ENCODE measurements at places on chromosomes 7 and 10.
A peak's percentile ranks its signal among the peaks of the same experiment; 100 is the strongest.

DNA sequence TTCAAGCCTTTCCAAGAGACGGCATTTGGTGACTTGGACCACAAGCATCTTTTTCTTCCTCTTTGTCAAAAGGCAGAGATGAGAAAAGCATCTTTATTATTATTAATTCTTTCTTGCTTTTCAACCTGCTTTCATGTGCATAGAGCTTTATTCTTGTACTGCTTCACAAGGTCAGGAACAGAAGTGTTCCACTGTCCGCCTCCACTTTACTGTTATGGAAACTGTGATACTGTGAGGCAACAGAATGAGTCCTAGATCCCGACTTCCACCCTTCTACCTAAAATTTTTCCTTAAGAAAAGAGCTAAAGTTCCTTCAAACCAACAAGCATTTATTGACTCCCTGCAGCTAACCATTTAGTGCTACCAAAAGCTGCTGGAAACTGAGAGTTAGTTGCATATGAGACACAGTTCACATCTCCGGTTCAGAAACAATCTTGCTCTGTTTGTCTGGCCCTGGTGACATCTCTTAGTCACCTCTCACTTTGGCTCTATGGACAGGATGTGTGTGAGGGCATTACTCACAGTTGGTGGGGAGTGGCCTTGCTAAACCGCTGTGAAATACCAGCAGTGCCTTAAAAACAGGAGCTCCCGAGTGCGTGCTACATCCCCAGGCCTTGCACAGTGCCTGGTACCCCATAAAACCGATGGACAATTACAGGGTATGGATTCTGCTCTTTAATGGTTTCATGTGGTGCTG lies 77.1 kb upstream of the TRIL start:
- DNase-seq: peak; percentile 84

GRCh38 chr7:42677751-42678699 lies 233.8 kb downstream of the C7orf25 start:
- peak; percentile 99 for DNase-seq

GRCh38 chr10:84762754-84763394 lies 434.5 kb downstream of the CCSER2 start:
- no peak for DNase-seq

DNA sequence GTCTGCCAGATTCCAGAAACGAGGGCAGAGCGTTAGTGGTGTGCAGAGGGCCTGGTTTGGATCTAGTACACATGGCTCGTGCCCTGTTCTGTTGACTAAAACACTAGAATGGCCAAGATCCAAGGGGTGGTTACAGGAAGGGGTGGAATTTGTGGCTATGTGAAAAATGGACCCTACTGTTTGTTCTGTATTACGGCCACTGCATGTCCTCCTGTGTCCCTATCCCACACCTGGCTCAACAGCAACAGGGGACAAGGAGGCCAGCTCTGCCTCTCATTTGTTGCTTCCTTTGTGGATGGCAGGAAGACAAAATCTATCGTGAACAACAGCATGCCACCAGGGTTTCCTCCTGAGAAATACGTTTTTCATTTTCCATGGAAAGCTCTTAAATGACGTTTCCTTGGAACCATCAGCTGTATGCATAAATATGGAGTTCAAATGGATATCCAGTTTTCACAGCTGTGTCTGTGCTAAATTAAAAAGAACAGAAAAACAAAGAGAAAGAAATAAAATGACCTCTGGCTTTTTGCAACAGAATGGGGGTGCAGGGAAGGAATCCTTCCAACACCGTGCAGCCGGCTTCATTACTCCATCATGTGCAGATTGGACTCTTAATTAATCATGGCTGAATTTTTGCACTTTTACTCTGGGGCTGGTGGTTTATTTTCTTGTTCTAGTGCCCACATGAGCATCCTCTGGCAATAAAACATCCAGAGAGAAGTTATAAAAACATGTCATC lies 318.9 kb downstream of the CXCL12 start:
- DNase-seq: no peak

DNA sequence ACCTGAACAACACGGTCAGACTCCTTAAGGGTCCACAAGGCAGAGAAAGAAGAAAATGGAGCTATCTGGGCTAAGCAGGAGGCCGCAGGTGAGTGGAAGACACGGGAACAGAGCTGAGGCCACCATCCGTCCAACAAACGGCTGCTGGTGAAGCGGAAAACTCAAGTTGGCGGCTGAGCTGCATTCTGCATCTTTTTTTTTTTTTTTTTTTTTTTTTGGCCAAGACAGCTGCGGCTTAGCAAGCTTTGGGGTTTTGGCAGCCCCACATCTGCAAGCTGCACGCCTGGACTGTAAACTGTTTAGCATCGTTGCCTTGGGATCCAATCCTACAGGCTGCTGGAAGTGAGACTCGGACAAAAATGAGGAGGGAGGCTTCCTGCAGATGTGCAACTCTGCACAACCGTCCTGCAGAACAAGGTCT lies 37.4 kb downstream of the RGS10 start:
- no peak for DNase-seq

DNA sequence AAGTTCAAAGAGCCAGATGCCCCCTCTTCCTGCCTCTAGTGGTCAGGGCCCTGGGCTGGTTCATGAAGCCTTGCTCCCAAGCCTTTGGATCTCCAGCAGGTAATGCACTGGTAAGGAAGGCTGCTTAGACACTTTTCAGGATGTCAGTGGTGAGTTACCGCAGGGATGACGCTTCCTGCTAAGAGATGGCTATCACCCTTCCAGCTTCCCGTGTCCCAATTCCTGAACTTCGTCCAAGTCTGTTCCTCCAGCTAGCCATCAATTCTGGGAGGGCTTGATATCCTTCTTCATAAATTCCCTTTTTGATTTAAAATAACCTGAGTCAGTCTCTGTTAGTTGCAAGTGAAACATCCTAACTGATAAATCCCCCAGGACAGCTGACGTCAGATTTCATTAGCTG lies 221.2 kb downstream of the PLXNA4 start:
- DNase-seq: no peak

GRCh38 chr7:107196834-107197610 lies 28.2 kb downstream of the HBP1 start:
- no peak for DNase-seq

DNA sequence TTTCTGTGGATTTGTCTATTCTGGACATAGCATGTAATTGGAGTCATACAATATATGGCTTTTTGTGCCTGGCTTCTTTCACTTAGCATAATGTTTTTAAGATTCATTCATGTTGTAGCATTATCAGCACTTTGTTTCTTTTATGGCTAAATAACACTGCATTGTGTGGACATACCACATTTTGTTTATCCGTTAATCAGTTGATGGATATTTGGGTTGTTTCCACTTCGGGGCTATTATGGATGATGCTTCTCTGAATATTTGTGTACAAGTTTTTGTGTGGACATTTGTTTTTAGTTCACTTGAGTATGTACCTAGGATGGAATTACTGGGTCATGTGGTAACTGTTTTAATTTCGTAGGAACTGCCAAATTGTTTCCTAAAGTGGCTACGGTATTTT lies 6.4 kb downstream of the LCOR start:
- no peak for DNase-seq

- DNase-seq: no peak
Measured at GRCh38 chr10:71711052-71711623, 8.4 kb downstream of the C10orf105 start.

- no peak for DNase-seq
Measured at GRCh38 chr10:128499956-128500355, 373.7 kb upstream of the MKI67 start.

GRCh38 chr10:118979661-118980060 lies 49.9 kb upstream of the NANOS1 start:
- DNase-seq: no peak

DNA sequence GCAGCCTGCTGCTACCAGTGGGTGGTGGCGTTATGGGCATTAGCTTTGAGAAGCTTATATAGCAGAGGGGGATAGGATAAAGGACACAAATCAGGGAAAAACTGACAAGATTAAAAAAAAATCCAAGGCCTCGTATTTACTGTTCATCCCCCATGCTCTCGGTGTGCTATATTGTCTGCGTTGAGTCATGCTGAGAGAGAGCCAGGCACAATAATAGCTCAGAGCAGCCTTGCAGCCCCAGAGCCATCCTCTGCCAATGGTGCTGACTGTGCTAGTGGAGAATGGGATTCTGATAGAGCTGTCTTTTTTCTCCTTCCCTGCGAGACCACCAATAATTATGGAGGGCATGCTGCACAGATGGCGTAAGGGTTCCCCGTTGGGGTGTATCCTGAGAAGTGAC lies 51.7 kb upstream of the FZD1 start:
- DNase-seq: peak; percentile 54

GRCh38 chr10:127848226-127848625 lies 44.5 kb downstream of the CLRN3 start:
- DNase-seq: no peak

DNA sequence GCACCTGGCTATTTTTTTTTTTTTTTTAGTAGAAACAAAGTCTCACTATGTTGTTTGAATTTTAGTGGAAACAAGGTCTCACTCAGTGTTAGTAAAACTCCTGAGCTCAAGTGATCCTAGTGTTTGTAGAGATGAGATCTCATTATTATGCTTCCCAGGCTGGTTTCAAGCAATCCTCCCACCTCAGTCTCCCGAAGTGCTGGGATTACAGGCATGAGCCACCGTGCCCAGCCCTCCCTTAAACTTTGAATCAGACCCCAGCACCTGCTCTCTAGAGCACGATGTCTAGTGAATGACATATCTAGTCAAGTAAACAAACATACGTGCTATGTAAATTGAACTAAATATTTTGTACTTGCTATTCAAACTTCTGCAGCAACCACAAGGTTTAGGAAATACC lies 105.6 kb upstream of the MYO3A start:
- no peak for DNase-seq

DNA sequence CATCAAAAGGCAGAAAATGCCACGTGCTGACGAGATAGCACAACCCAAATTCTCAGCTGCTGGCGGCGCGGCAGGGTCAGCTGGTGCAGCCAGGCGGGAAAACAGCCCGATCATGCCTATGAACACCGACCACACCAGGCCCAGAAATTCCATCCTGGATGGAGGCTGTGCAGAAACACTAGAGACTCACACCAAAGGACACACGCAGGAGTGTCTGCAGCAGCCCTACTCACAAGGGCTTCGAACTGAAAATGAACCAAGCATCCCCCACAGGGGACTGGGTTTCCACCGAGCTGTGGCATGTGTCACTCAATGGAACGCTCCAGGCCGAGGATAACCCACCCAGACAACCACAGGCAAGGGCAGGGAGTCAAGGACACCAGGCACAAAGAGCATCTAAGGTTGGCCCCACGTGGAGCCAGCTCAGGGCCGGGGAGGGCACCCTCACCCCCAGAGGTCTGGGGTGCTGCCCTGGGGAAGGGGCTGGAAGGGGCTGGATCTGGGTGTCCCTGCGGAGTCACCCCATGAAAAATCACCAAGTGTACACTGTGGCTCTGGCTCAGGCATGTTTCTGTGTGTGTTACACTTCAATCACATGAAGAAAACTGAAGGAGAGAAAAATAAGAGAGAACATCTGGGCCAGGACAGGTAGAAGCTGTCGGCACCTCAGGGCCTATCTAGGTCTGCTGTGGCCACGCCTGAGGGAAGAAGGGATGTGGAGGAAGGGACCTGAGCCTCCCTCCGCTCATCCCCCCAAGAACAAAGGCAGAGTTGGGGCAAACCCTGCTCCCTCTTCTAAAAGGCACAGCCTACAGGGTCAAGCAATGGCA lies 33.0 kb downstream of the RASGEF1A start:
- no peak for DNase-seq

GRCh38 chr10:114142018-114142417 lies 32.0 kb downstream of the CCDC186 start:
- no peak for DNase-seq

DNA sequence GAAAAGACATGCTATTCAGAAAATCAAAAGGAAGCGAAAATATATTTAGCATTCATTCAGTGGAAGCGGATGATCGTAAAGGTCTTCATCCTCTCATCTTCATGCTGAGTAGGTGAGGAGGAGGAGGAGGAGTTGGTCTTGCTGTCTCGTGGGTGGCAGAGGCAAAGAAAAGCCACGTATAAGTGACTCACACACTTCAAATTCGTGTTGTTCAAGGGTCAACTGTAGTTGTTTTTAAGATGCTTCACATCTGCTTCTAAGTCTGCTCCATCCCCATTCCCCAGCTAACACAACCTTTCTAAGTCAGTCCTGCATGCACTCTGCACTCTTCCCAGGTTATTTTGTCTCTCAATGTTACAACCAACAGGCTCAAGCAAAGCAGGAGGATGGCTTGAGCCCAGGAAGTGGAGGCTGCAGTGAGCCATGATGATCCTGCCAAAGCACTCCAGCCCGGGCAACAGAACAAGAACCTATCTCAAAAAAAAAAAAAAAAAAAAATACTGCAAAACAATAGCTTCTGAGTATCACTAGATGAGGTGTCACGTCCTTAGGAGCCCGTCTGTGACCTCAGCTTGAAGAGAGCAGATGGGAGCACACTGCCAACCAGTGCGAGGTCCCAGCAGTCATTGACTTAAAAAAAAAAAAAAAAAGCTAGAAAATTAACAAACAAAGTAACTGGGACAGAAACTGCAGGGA lies 70.5 kb downstream of the SFMBT2 start:
- DNase-seq: no peak

- DNase-seq: no peak
Measured at GRCh38 chr10:104351919-104352318, 1.7 kb upstream of the CFAP58 start.

- DNase-seq: no peak
Measured at GRCh38 chr10:75620356-75620755, 188.9 kb downstream of the LRMDA start.

- DNase-seq: peak; percentile 67
Measured at GRCh38 chr10:97701438-97702069, 12.0 kb upstream of the MARVELD1 start.

DNA sequence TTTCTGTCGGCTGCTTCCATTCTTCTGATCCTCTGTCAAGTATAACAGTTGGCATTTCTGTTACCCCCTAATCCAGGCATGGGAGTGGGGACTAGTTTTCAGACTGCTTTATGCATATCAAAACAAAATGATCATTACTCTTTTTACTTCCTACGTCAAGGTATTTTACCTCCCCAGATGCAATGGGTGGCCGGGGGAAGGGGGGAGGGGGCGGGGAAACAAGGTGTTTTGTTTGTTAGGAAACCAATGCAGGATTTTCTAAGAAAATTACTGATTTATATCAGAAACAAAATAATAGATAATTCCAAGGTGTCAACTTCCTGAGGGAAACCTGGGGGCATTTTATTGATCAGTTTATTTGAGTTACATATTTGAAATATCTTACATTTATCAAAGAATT lies 66.3 kb downstream of the NRF1 start:
- no peak for DNase-seq

- peak; percentile 45 for DNase-seq
Measured at GRCh38 chr7:138247568-138248333, 171.5 kb downstream of the AKR1D1 start.

DNA sequence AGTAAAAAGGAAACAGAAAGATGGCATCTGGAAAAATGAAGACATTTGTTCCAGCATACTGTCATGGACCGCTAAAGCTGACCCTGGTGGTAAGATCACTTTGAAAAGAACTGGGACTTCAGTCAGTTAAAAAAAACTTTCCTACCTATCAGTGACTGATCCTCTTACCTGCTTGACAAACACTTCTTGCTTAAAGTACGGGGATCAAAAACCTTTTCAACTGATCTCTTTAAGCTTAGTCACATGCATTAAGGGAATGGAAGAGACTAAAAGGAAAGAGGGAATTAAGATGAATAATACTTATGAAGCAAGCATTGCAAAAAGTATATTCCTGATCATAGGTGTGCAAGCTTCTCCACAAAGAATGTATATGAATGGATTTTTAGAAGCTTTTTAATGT lies 42.1 kb downstream of the MTERF1 start:
- no peak for DNase-seq

- no peak for DNase-seq
Measured at GRCh38 chr7:99092064-99092720, 51.7 kb downstream of the SMURF1 start.

All from fibroblast of skin of right biceps (primary cell).